ENCODE measurements at places on chromosomes 13 and 19.

DNA sequence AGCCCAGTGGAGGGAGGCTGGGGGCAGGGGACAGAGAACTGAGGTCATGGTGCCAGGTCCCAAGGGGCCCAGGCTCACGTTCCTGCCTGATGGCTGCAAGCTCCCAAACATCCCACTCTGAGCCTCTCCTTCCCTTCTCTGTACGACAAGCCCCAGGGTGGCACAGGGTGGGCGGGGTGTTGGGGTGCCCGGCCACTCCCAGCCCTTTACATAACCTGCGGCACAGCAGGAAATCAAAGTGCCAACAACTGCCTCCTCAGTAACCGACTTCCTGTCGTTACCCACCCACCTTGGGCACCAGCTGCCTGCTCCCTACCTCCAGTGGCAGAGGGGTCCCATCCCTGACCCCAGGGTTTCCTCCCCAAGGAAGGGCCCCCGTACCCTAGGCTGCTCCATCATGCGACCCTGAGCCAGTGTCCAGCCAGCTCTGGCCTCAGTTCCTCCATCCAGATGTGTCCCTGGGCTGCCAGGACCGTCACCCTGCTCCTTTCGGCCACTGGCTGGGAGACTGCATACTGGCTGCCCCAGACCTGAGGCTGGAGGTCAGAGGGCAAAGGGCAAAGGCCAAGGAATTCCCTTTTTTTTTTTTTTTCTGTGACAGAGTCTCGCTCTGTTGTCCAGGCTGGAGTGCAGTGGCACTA is 27.7 kb upstream of the NFIC start:
- DNase-seq = no peak

GRCh38 chr19:30557212-30557611 is 185.0 kb downstream of the ZNF536 start:
- no peak for DNase-seq

DNA sequence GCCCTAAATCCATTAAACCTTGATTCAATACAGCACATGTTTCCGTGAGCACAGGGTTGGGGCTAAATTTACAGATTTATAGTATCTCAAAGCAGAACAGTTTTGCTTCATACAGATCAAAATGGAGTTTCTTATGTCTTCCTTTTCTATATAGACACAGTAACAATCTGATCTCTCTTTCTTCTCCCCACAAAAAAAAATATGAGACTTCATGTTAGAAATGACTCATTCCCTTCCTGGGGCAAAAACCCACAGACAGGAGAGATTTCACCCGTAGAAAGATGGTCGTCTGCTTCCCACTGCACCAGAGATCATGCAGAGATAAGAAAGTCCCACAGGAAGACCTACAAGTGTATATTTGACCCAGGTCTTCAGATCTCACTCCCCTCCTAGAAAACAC is 7.7 kb upstream of the ZNF611 start:
- no peak for DNase-seq

- no peak for DNase-seq
Measured at GRCh38 chr13:79060216-79060615, 345.8 kb downstream of the RBM26 start.

GRCh38 chr13:102710261-102710679 is 15.4 kb upstream of the METTL21C start:
- DNase-seq = no peak

GRCh38 chr13:51731759-51732158 is 72.2 kb downstream of the DHRS12 start:
- DNase-seq = no peak

GRCh38 chr13:87311165-87311564 is 360.0 kb upstream of the SLITRK5 start:
- no peak for DNase-seq

DNA sequence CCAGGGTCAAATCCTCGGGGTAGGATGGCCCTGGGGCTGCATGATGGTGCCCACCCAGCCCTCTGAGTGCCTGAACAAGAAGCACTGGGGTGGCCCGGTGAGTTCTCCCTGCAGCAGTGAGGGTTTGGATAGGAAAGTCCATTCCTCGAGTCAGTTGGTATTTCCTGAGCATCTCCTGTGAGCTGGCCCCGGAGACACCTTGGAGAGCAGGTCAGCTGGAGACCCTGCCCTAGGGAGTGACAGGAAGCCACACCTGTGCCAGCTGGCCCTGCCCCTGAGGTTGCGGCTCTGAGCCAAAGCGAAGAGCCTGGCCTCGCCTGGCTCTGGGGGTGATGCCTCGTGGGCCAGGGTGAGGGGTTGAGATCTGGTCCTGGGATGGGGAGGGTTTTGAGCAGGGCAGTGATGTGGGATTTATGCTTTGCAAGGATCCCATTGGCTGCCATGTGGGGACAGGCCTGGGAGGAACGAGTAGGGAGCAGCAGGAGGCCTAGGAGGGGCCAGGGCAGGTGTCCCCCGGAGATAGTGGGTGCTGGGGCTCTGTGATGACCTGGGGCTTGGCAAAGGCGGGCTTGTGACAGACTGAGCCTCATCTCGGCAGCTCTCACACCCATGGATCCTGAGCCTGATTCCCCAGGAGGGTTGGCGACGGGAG is 16.0 kb downstream of the CRTC1 start:
- DNase-seq = no peak
